ENCODE measurements at places on chromosomes 7 and 10.

GRCh38 chr7:4663239-4664018 is 18.7 kb upstream of the FOXK1 start:
- DNase-seq: no peak

DNA sequence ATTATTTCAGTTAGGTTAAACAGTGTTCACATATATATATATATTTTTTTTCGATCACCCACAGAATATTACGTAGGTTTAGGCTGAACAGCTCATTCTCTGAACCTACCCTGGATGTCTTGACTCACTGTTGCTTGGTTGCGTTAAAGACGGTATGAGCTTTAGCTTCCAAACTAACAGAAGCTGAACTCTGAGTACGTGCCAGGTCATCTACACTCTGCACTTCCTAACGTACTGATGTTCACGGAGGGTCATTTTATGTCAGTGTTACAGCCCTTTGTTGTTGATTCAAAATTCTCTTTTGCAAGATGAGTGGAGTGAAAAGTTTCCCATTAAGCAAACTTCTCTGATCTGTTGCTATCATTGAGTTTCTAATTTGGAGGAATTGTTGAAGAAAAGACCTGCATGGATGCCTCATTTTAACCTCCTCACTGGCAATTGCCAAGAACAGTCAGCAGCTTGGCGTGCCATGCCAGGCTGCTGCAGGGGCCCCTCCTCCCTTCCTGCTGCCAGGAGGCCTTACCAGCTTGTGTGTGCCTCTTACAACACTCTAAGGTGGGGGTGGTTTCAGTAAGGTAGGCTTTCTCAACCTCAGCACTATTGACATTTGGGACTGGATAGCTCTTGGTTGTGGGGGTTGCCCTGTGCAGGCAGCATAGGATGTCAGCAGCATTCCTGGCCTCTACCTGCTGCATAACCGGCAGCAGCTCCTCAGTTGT is 44.3 kb downstream of the INSYN2A start:
- no peak for DNase-seq

DNA sequence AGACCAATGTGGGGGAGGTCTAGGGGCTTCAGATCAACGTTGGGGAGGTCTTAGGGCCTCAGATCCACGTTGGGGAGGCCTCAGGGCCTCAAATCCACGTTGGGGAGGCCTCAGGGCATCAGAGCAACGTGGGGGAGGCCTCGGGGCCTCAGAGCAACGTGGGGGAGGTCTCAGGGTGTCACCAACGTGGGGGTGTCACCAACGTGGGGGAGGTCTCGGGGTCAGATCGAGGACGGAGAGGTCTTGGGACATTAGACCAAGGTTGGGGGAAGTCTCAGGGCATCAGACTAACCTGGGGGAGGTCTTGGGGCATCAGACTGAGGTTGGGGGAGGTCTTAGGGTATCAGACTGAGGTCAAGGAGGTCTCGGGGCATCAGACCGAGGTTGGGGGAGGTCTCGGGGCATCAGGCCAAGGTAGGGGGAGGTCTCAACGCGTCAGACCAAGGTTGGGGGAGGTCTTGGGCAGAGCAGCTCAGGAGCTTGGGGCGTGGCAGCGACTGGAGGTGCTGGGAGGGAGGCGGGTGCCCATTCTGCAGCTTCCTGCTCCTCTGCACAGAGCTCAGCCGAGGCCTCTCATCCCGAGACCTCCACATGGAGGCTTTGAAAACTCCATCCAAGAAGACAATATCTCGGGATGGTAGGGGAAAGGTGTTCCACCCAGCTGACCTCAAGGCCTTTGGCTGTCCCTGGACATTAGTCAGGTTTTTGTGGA is 159.8 kb downstream of the WDR37 start:
- DNase-seq: no peak

DNA sequence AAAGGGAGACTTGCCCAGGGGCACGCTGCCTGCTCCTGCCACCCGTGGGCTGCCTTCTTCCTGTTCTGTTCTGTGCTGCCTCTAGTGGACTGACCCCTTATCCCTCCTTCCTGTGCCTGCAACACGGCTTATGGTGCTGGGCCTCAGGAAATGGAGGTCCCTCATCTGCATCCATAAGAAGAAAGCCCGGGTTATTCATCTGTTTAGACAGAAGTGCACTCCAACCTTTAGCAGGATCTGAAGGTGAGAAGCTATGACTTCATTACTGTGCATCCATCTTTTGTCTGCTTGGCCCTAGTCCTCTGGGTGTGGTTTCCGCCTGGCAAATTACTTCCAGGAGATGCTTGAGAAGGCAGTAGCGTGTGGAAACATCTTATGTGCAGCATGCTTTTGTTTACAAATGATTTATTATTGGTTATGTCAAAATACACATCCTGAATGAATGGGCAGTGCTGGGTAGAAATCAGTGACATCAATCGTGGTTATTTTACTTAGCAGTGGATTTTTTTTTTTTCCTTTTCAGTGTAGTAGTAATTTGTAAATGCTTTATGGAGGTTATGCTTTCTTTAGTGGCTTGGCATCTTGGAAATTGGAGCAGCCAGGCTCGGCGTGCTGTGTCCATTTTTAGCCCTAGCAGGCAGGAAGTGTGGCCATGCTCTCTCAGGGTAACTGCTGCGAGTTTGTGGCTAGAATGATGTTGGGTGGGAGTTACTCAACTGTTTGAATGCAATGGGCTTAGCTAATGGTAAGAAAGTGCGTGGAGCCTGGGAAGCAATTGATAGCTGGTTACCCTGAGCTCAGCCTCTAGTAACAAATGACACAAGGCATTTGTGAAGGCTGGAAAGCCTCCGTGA is 12.7 kb downstream of the PTPRE start:
- no peak for DNase-seq

- no peak for DNase-seq
These were observed 91.8 kb downstream of the LARP4B start for GRCh38 chr10:839550-840205.

DNA sequence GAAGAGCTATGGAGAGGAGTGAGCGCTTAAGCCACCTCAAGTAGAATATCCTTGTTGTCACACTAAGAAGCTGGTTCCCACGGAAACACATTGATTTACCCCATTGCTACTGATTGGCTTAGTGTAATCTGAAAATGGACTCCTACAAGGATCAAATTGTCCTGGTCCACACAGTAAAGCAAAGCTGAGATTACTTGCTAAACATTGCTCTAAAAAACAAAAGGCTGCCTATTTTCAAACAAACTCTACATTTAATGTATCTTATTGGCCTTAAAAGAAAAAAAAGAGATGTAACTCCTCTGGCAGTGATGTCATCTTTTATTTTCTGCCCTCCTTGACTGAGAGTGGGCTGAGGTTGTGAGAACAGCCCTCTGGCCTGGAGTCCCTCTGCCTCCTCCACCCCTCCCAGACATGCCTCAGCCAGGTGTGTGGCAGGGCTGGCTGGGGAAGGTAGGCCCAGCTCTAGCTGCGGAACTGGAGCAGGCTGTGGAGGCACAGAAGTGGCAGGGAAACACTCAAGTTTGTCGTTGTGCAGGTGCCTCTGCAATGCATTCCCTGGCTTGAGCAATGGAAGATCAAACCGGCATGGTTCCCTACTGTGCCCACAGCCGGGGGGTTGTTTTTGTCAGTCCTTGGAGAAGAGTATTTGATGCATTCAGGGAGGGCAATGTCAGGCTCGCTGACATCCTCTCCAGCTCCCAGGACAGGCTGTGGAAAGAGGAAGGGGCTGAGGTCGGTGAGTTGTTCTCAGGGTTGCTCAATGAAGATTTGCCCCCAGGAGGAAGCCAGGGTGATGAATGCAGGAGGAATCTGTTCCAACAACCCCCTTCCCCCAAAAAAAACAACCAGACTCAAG is 9.1 kb downstream of the KLF6 start:
- DNase-seq: peak; percentile 60

DNA sequence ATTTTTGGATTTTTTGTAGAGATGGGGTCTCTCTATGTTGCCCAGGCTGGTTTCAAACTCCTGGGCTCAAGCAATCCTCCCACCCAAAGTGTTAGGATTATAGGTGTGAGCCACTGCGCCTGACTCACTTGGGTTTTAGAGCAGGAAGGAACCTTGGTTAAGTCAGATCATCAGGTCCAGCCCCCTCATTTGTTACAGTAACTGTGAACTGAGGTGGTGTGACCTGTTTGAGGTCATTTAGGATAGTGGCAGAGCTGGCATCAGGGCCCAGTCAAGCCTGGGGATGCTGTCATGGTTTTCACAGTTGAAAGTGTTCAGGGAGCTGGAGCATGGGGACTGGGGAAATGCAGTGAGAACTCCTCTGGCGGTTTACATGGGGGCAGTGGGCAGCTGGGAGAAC is 159.6 kb downstream of the TAX1BP1 start:
- no peak for DNase-seq
